RWPE1 (cell line): ENCODE measurements at places on chromosomes 3 and 15.

- no peak for DNase-seq
Observed at GRCh38 chr3:177514611-177515499, 317.6 kb upstream of the TBL1XR1 start.

GRCh38 chr3:108724101-108724500 is 33.1 kb downstream of the RETNLB start:
- DNase-seq, result no peak

GRCh38 chr3:9957214-9957613 is 5.0 kb upstream of the PRRT3 start:
- DNase-seq, result no peak

GRCh38 chr3:28923994-28924393 is 356.9 kb upstream of the RBMS3 start:
- DNase-seq, result no peak

DNA sequence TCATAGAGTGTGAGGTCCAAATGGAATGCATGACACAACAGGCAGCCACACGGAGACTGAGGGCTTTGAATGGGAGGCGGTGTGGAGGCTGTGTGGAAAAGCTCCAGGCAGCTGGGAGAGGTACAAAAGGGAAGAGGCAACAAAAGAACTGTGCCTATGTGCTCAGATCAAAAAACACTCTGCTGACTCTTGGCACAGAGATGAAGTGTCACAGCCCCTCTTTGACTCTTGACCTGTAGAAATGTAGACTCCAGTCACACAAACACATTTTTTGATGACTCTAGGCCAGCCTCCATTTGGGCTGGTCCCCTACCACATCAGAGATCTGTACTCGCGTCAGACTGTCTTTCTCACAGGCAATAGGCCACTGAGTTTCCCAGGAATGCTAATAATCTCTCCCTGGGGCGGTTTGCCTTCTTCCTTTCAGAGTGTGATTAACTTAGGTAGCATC is 456.0 kb downstream of the TUSC7 start:
- DNase-seq, result peak; percentile 9

- DNase-seq, result no peak
Observed at GRCh38 chr3:190339130-190339529, 16.9 kb upstream of the CLDN1 start.

- DNase-seq, result no peak
Observed at GRCh38 chr3:37626736-37627565, 234.7 kb upstream of the CTDSPL start.

DNA sequence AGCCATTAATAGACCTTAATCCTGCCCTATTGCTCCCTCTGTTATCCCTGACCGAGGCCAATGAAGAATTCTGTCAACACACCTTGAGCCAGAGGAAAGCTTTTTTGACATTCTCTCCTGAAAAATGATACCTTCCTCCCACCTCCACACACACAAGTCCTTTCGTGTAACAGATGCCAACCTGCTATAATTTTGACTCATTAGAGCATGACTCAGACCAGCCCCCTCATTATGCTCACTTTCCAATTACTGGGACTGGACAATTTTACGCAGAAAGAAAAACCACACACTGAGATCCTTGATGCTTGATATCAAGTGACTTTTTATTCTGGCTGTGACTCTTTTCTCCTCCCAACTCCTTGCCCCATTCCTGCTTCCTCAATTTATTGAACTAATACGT is 50.9 kb downstream of the LSAMP start:
- no peak for DNase-seq

DNA sequence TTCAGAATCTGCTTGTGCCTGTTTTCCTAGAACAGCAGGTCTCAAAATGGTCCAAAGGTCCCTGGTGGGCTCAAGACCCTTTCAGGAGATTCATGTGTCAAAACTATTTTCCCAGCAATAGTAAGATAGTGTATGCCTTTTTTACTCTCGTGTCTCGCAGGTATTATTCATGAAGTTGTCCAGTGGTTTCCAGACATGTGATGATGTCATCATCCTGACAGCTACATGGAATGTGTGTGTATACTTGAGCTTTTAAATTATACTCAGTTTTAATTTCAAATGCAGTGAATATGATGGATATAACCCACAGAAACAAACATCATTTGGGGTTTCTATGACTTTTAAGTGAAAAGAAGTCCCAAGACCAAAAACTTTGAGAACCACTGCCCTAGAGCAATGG is 288.6 kb downstream of the NTRK3 start:
- DNase-seq, result no peak

DNA sequence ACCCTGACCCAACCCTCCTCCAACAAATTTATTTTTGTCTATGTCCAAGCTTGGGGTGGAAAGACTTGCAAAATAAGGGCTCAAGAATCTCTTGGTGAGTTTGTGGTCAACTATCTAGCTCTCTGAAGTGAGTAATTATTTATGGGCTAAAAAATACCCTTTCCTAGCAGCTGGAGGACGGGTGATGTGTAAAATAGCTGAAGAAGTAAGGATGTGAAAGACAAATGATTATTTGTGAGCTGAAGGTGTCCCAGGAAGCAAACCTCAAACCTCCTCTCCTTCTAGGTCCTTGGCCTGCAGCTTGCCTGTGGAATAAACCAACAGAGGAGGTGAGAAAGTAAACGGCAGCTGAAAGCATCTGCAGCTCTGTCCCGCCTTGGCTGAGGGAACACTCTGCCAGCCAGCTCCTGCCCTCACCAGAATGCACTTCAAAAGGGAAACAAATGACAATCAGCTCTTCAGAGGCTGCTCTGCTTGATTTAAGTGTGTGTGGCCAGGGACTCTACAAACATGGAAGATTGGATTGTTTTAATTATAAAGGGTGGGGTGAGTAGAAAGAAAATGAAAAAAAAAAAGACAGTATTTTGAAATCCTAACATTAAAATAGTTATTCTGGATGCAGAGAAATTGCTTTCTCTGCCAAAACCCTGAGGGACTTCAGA is 60.3 kb downstream of the TM4SF4 start:
- DNase-seq, result no peak

GRCh38 chr3:65846936-65847335 is 191.8 kb downstream of the MAGI1 start:
- no peak for DNase-seq

- DNase-seq, result no peak
Observed at GRCh38 chr3:78940128-78940527, 827.7 kb downstream of the ROBO1 start.

GRCh38 chr3:105511031-105511430 is 144.3 kb downstream of the ALCAM start:
- no peak for DNase-seq

DNA sequence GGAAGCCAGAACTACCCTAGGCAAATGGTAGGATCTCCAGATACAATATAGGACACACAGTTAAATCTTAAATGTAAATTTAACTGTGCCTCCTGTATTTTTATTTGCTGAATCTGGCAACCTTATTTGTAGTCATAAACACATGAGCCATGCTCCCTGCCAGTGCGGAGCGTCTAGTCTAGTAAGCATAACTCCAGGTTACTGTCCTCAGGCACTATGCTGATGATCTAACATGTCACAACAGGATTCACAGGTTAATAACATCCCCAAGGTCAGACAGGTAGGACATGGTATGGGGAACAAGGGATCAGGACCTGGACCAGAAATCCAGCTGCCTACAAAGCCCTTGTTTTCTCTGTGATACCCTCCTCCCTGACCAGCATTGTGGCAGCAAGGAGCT is 305.1 kb downstream of the CACNA2D3 start:
- no peak for DNase-seq

- no peak for DNase-seq
Observed at GRCh38 chr15:31367730-31368344, 41.2 kb downstream of the KLF13 start.

- DNase-seq, result peak; percentile 87
Observed at GRCh38 chr15:74240002-74240568, 4.0 kb downstream of the CCDC33 start.

DNA sequence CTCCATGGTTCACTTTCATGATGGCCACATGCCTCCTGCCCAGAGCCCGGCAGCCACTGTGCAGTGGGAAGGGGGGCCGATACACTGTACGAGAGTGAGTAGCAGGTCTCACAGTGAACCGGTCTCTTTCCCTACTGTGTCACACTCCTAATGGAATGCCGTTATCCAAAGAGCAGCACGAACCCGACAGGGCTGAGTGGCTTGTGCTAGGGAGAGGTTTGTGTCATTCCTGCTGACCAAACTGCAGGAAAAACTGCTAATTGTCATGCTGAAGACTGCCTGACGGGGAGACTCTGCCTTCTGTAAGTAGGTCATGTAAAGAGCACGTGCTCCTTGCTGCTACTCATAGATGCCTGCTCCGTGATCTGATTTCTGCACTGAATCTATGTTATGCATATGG is 105.1 kb downstream of the ARPP21 start:
- no peak for DNase-seq

- DNase-seq, result no peak
Observed at GRCh38 chr3:186311441-186311840, 50.6 kb downstream of the DGKG start.
